AG09319 (cell line): ENCODE measurements at places on chromosomes 13 and 19.

DNA sequence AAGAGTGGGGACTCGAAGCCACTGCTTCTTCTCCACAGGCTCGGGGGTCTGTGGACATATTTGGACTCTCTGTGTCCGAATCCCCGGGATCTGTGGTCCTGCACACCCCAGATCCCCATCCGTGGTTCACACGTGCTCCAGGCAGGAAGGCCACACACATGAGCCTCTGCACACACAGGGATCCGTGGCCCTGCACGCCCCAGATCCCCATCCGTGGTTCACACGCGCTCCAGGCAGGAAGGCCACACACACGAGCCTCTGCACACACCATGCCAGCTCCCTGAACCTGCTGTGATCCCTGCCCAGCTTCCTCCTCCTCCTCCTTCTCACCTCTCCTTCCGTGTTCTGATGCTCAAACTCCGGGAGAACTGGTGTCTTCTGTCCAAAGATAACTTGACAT is 3.1 kb downstream of the TEX29 start:
- DNase-seq, result no peak

- no peak for DNase-seq
Measured at GRCh38 chr13:103895835-103896531, 829.8 kb upstream of the SLC10A2 start.

GRCh38 chr13:100300708-100301107 is 211.8 kb downstream of the PCCA start:
- no peak for DNase-seq

DNA sequence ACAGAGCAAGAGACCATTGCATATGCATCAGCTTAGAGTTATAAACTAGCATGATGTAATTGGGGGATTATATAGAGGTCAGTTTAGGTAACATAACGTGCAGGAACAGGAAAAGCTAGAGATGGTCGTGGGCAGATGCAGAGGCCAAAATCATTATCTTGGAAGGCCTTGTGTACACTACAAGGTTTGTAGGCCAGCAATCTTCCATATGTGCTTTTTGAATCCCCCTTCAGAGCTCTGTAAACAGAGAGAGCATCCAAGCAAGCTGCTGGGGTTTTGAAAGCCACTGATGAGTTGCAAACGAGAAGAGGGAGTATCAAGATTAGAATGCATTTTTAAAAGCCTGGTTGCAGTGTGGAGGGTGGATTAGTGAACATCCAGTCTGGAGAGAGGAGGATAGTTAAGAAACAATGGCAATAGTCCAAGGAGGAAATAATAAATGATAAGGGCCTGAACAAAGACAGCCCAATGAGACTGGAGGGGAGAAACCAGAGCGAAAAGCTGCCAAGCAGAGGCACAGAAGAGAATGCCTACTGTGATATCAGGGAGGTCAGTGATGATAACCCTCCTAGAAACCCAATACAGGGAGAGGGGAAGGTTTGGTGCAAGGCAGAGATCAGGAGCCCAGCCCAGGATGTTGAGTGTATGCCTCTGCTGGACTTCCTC is 109.6 kb downstream of the ZAR1L start:
- no peak for DNase-seq
